Activated CD4-positive, alpha-beta T cell treated with anti-CD3 and anti-CD28 coated beads for 48 hours (primary cell): ENCODE measurements at places on chromosomes 3 and 15.

GRCh38 chr3:163476179-163476578 lies 1602.1 kb downstream of the SI start:
- no peak for DNase-seq

DNA sequence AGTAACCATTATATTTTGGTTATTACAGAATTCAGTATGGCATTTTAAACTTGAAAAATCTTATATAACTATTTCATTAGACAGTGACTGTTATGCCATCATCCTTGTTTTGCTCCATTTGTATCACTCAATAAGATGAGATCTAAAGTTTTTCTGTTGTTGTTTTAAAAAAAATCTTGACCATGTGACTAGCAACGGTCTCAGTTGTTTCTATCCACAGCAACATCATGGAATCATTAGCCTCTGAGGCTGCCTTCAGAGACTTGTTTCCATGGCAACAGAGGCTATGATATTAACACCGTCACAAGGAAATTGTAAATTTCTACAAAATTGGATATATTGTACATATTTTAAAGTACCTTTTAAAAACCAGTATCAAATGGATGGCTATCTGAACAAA lies 129.8 kb downstream of the DLG1 start:
- no peak for DNase-seq

DNA sequence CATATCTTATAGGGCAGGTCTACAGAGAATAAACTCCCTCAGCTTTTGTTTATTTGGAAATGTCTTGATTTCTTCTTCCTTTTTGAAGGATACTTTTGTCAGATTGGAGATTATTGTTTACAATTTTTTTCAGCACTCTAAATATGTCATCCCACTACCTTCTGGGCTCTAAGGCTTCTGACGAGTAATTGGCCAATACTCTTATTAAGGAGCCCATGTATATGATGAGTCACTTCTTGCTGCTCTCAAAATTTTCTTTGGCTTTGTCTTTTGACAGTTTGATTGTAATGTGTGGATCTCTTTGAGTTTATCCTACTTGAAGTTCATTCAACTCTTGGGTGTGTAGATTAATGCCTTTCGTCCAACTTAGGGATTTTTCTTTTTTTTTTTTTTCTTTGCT lies 28.9 kb upstream of the CD200R1L start:
- no peak for DNase-seq

GRCh38 chr3:143597774-143598652 lies 250.3 kb downstream of the SLC9A9 start:
- no peak for DNase-seq
